ENCODE measurements at places on chromosomes 3 and 15.

- no peak for DNase-seq
These were observed 35.0 kb upstream of the ABHD17C start for GRCh38 chr15:80660119-80660518.

GRCh38 chr3:79358327-79358726 lies 409.5 kb downstream of the ROBO1 start:
- DNase-seq: no peak

DNA sequence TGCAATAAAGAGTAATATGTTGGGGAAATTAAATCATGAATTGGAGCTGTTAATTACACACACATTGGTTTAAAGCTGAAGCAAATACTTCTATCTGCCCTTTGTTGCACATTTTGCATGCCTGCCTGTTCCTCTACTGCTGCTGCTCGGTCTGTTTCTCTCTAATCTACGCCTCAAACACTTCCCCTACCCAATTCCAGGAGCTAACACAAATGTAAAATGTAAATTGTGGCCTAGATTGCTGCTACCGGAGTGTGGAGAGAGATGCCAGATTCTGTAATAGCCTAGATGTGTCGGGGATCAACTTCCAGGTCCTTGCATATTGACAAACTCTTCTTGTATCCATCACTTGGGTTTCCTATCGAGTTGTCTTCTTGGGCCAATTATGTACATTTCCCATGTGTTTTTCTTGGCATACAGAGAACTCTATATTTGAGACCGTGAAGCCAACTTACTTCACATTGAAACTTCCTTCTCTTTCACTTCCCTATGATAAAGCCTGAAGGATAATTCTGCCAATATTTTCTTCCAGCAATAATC lies 450.4 kb upstream of the NR2F2 start:
- DNase-seq: no peak

DNA sequence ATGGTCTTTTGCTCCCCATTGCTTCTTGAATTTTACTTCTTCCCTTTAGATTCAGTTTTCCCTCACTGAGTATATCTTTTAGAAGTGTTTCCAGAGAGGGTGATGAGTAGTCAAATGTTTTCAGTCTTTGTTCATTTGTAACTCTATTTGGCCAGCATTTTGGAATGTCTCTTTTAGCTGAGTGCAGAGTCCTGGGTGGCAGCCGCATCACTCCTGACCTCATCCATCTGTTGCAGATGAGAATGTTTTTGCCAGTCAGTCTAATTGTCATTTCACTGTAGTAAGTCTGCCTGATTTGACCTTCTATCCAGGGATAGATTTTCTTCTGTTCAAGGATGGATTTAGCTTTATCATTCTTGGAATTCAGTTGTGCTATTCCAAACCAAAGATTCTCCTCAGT lies 7.3 kb downstream of the SRPRB start:
- no peak for DNase-seq
